ENCODE measurements at places on chromosomes 1 and 21.

GRCh38 chr1:29827801-29828525 is 591.6 kb downstream of the PTPRU start:
- no peak for DNase-seq

- no peak for DNase-seq
Observed at GRCh38 chr1:157442065-157442464, 110.2 kb downstream of the FCRL5 start.

- DNase-seq = no peak
Observed at GRCh38 chr1:97925151-97925550, 4.3 kb upstream of the DPYD start.

GRCh38 chr1:204958317-204959307 is 84.4 kb upstream of the CNTN2 start:
- DNase-seq = no peak

DNA sequence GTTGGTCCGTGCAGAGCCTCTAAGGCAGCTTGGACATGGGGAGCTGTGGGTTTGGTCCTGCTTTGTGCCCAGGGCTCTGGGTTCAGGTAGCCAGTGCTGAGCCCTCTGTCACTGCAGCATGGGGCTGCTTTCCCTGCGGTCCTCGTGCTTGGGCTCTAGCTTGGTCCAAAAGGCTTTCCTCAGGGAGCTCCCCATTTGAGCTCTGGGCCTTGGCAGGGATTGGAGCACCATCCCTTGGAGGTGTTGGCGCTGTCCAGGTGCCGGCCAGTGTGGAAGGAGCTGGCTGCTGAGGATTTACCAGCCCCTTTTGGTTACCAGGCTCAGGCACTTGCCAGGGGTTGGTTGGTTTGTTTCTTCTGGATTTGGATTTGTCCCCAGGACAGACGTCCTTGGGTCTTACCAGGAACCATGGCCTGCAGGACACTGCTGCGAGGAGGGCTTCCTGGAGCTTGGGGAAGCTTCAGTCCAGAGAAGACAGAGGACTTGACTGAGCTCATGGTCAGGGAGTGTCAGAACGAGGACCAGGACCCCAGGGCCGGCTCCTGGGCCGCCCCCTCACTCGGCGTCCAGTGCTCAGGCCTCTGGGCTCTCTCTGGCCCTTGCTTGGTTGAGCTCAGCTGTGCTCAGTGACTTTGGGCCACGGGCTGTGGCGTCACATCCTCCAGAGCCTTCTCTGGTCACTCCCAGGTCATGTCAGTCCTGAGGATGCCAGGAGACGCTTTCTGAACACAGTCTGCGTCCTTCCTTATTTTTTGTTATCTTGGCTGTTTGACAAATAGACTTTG is 224.7 kb downstream of the CAMTA1 start:
- no peak for DNase-seq

DNA sequence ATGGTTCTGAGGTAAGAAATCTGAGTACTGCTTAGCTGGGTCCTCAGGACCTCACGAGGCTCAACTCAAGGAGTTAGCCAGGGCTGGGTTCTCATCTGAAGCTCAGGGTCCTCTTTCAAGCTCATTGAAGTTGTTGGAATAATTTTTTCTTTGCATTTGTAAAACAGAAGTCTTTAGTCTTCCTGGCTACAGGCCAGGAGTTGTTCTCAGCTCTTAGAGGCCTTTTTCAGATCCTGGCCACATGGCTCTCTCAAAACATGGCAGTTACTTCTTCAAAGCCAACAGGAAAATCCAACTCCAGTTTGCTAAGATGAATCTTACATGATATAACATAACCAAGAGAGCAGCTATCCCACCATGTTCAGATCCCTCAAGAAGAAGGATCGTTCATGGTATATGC is 92.3 kb upstream of the CHODL start:
- DNase-seq = no peak

- DNase-seq = no peak
Observed at GRCh38 chr1:158830904-158831507, at the start of gene MNDA. Gene MNDA, plus strand, starts transcription at chr1:158831351. Its CDS starts 10,803 bp downstream, at chr1:158842154.

- no peak for DNase-seq
Observed at GRCh38 chr1:5597171-5597850, 394.9 kb downstream of the NPHP4 start.

- no peak for DNase-seq
Observed at GRCh38 chr1:201468501-201468843, 516 bp downstream of the PHLDA3 start.

DNA sequence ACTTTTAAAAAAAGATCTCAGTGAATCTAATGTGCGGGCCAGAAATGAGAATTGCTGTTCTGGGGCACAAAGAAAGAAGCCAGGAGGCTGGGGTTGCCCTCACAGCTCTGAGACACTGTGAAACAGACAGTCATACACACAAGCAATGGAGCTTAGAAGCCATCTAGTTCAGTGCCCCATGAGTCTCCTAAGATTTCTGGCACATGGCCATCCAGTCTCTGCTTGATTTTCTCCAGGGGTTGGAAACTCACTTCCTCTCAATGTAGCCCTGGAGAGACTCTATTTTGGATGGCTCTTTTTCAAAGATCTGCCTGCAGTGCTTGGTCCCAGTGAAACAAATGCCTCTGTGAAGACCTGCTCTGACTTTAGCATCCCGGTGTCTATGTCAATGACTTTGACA is 38.6 kb downstream of the KCNN3 start:
- DNase-seq = no peak

GRCh38 chr1:42841010-42841409 is 5.4 kb upstream of the ZNF691 start:
- DNase-seq = no peak

DNA sequence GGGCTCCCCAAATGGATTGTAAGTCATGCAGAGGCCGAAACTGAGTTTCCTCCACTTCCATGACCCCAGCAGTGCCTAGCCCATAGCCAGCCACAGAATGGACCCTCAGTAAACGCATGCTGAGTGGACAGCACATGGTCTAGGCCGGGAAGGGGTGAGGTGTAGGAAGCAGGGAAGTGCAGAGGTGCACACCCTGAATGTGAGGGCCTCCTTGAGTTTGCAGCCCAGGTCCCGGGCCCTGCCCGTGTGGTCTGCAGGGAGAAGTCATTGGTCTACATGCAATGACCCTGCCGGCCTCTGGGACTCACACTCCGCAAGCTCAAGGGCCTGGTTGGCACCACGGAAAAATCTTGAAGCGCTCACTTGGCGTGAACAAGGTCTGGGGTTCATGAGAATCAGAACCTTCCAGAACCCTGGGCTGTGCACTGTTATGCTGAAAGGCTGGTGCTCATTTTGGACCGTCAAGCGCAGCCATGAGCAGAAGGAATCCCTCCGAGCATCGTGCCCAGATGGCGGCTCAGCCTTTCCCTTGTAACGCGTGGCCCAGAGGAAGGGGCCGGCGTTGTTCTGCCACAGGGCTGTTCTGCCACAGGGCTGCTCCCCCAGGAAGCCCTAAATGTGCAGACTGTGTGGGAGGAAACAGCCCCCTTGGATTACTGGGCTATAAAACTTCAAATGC is 66.4 kb downstream of the PSMG1 start:
- DNase-seq = no peak

DNA sequence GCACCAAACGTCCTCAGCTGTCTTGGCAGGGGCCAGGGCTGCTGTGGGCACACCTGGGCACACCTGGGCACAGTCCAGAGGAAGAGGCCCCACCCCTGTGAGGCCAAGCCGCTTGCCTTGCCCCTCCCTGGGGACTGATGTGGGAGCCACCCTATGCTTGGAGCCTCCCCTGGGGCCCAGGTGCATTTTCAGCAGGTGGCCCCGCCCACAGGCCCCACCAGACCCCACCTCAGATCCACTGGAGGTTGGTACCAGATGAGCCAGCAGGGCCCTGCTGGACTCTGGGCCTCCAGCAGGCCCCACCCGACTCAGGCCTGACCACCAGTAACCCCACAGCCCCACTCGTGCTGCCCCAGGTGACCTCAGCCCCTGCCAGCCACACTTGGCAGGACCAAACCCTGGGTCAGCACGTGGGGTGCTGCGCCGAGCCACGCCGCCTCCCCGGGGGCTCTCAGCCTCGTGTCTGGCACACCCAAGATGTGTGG is 8.8 kb downstream of the SLC19A1 start:
- DNase-seq = no peak

GRCh38 chr1:156816561-156817328 is at the start of gene SH2D2A:
Gene SH2D2A, minus strand, starts transcription at chr1:156816848. Its CDS starts 140 bp downstream, at chr1:156816708.
- no peak for DNase-seq

DNA sequence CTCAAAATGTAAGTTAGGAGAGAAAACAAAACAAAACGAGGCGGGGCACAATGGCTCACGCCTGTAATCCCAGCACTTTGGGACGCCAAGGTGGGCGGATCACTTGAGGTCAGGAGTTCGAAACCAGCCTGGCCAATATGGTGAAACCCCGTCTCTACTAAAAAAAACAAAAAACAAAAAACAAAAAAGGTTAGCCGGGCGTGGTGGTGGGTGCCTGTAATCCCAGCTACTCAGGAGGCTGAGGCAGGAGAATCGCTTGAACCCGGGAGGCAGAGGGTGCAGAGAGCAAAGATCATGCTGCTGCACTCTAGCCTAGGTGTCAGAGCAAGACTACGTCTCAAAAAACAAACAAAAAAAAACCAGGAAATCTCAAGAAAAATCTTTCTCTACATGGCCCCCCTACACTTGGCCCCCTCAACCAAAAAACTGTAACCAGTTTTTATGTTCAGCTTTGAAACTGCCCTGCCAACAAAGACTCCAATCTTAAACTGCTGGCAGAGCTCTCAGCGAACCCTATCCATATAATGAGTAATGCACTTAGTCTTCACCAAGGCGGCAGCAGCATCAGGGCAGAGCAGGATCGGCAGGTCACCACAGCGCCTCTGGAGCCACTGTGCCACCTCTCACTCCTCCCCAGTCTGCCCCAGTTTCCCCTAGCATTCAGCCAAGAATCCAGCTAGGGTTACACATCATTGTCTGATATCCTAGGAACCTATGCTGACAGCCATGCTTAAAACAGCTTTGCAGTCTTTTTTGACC is 71.7 kb downstream of the JAK1 start:
- DNase-seq = no peak

DNA sequence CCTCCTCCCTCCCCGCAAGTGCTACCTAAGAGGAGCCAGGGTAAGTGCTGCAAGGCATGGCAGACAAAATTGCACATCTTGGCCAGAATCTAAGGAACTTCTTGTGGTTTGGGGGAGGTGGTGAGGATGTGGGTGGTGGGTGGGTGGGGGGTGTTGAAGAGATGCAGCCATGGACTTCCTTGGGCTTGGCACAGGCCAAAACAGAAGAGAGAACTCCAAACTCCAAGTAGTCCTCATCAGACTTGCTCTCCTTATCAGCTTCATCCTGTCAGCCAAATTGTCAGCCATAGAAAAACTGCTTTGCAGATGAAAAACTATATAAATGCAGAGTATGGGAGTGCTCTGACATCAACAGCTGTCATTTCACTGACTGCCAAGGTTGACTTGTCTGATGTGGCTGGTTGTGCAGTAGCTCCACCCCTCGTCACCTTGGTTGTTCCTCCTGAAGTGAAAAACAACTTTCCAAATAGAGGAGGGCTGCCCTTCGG is 7.1 kb downstream of the AMIGO1 start:
- no peak for DNase-seq

DNA sequence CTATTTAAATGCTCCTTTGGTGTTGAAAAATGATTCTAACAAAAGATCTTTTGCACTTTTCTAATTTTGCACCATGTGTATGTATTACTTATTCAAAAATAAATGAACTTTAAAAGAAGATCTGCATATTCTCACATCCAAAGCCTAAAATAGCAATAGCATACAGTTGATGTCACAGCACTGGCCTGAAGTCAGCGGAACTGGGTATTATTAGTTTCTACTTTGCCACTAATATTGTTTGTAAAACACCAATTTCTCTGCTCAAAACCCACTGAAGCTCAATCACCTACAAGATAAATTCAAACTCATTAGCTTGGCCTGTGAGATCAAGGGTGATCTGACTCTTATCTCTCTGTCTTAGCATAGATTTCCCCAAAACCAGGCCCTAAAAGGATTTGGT is 34.5 kb upstream of the BCAR3 start:
- DNase-seq = no peak

GRCh38 chr21:46207920-46208591 is 20.5 kb downstream of the LSS start:
- DNase-seq = no peak

DNA sequence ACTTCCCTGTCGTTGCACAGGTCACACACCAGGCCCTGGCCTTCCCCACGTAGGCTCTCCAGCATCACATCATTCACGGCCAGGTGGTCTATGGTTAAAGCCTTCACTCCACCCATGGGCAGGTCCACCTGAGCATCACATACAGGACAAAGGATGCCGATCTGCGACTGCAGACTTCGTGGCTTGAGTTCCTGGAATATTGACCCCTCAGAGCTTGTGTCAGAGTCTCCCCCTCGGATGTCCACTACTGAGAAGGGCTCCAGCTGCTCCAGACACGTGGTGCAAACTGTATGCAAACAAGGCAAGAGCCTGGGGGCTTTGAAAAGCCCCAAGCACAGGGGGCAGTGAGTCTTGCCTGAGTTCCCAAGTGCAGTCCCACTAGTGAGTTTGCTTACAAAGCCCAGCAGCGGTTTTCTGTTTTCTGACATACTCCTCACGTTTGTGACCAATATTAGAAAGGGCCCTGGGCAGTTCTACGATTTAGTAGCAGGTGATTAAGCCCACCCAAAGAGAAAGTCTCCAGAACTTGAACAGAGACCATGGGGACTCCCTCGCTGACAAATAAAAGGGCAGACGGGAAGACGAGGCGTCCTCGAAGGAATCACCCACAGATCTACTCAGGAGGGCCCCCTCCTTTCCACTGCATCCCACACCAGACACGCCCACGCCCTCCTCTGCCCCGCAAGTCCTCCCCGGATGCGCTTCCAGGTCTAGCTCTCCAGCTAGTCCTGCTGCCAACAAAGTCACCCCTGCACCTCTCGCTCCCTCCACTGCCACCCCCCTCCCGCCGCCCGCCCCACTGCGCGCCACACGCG is 568 bp downstream of the TRIM45 start:
- no peak for DNase-seq

DNA sequence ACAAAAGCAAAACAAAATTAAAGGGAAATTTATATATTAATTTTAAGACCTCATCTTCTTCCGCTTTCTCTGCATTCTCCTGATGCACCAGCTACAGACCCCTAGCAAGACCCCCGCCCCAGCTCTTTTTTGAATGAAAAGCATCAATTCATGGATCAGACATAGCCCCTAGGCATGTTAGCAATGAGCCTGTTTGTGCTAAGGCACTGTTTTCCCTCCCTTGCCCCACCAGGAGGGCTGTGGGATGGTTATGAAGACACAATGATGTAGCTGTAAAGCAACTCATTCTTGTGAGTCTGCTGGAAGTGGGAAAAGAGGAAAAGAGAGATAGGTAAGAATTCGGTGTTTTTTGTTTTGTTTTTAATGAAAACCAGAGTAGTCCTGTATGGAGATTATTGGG is 88.5 kb upstream of the ZBTB18 start:
- no peak for DNase-seq

- DNase-seq = no peak
Observed at GRCh38 chr1:73930293-73930692, 267.7 kb downstream of the LRRIQ3 start.

DNA sequence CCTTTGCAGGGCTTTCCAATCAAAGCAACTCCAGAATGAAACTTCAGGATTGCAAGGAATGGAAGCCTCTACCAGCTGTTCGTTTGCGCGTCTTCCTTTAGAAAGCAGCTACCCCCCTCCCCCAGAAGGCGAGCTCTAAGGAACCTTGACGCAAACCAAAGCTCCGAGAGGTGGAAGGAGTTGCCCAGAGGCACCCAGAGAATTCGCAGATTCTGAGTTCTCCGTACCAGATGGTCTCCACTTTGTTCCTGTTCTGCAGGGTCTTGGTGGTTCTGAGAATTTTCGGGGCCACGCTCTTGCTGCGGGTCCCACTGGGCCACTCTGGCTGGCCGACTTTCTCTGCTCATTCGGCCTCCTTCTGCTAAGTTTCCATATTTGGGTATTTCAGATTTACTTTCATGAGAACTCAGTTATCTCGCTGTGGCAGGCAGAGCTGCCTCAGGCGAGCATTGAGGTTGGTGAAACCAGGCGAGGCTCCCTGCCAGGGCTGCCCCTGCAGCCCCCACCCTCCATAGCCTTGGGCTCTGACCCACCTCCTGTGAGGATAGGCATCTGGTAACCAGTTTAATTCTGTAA is 801 bp downstream of the TRAF5 start:
- DNase-seq = no peak
